ENCODE measurements at places on chromosomes 1 and 21.

- no peak for DNase-seq
Measured at GRCh38 chr1:92826792-92827191, 5.0 kb upstream of the RPL5 start.

GRCh38 chr1:16617778-16618580 is 4.6 kb upstream of the NBPF1 start:
- no peak for DNase-seq

- DNase-seq: no peak
Measured at GRCh38 chr1:152251391-152251790, 27.4 kb upstream of the HRNR start.

DNA sequence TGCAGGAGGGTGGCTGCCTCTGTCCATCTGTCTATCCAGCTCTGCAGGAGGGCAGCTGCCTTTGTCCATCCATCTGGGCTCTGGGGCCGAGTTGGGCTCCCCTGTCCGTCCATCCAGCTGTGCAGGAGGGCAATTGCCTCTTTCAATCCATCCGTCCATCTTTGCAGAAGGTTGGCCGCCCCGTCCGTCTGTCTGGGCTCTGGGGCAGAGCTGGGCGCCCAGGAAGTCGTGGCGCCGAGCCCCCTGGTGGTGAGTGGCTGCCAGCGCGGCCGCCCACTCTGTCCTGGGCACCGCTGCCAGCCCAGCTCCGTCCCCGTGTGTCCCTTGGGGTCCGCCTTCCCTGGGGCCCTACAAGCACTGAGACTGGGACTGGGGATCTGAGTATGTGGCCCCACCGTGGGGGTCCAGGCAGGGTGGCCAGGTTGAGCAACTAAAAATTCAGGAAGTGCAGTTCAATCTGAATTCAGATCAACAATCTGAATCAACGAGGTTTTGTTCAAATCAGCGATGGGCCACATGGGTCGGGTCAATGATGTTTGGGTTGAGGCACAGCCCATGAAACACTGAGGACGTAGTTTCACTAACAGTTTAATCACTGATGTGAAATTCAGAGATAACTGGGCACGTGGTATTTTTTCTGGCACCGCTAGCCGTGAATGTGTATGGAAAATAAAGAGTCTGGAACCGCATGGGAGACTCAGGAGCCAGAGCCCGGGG is 99.1 kb upstream of the ACTRT2 start:
- DNase-seq: no peak

DNA sequence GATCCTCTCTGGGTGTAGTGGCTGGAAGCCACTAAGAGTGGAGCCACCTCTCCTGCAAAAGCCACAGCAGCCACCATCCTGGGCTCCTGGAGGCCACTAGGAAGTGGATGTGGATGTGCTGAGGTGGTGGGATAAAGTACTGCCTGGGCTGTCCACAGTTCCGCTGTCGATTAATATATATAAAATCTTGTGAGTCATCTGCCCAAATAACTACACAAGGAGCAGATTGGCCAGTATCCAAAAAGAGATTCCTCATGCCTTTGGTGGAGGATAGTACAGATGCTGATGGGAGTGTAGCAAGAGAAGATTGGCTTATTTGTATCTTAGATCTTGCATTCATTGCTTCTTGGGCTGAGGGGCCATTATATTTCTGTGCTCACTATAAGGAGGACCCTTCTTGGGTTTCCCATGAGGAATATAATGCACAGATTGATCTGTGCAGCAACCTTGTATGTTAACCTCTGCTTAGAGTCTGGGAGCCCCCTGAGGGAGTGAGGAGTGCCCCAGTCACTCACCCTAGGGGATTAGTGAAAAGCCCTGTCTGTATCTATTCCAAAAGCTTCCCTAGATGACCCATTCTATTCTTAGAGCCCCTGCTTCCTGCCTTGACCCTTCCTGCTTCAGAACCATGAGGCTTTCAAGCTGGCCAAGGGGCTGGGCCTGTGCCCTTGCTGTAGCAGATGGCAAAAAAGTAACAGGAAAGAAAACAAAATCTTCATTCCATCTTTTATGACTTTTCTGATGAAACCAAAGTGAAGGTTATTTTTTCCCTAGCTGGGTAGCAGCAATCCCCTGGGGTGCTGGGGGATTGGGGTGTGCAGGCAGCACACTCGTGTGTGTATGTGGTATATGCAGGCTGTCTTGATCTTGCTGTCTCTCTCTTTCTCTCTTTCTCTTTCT is 31.7 kb downstream of the RCSD1 start:
- DNase-seq: no peak

GRCh38 chr1:80085067-80085466 is 1078.5 kb upstream of the ADGRL4 start:
- no peak for DNase-seq

- no peak for DNase-seq
Measured at GRCh38 chr1:243628476-243628907, 221.6 kb downstream of the AKT3 start.

DNA sequence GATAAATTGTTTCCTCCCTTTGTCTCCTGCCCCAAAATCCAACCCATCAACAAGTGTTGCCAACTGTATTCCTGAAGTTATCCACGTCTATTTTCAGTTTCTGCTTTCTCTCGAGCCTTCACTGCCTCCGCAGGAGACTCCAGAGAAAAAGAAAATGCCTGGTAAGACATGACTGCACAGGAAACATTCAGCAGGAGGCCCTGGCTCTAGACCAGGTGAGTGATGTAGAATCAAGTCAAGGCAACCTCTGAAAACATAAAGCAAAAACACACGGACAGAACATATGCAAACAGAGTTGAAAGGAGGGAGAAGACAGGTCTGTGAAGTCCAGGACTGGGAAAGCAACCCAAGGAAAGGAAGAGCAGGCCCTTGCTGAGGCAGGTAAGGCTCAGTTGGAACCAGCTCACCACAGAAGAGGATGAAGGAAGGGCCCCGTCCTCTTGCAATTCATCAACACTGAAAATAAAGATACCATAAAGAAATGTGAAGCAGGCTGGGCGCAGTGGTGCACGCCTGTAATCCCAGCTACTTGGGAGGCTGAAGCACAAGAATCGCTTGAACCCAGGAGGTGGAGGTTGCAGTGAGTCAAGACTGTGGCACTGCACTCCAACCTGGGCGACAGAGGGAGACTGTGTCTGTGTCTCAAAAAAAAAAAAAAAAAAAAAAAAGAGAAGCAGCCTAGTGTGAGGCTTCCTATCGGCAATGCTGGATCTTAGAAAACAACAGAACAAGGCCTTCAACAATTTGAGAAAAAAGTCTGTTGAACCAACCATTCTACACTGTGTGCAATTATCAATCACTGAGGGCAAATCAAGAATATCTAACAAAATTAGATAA is 8.8 kb downstream of the NOL9 start:
- DNase-seq: no peak

GRCh38 chr1:90413519-90413918 is 303.6 kb downstream of the BARHL2 start:
- DNase-seq: no peak

- no peak for DNase-seq
Measured at GRCh38 chr1:8554956-8555534, 237.1 kb downstream of the SLC45A1 start.

GRCh38 chr1:3477241-3477995 is 23.0 kb downstream of the ARHGEF16 start:
- no peak for DNase-seq

DNA sequence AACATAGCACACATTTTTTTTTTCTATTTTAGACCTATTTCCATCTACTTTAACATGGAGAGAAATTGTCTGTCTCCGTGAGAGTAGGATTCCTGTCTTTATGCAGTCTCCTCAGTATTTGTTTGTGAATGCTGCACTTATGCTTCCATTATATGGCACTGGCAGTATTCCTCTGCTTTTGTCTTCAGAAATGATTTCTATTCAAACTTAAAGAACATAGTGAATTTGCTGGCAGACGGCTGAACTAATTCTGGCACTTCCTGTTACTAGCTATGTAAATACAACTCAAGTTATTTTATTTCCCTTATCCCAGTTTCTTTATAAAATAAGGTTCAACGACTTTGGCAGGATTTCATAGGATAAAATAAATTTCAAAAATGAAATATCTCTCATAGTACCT is 45.3 kb downstream of the KCTD3 start:
- DNase-seq: no peak

GRCh38 chr21:45405819-45406762 is 1.1 kb downstream of the COL18A1 start:
- DNase-seq: peak; percentile 95

- no peak for DNase-seq
Measured at GRCh38 chr1:228390649-228391048, 16.0 kb downstream of the TRIM11 start.

GRCh38 chr1:17682400-17682799 is 72.7 kb upstream of the ACTL8 start:
- peak; percentile 24 for DNase-seq

- peak; percentile 93 for DNase-seq
Measured at GRCh38 chr1:21647431-21648351, 21.5 kb downstream of the RAP1GAP start.
